ENCODE measurements at places on chromosomes 6 and 20.

DNA sequence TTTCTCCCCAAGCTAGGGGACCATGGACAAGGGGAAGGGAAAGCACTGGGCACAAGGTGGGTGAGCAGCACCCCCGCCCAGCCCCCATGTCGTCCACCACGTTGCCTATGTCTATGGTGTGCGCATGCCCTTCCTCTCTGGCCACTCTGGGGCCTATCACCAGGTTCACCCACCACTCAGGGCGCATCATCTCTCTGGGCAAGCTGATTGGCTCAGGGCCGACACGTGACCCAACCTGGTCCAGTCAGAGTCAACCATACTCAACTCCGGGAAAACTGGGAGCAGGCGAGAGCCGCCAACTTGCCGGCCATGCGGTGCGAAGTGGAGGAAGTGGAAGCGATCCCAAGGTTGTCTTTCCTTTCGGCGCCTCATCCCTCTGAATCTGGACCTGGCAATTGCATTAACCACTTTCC is 25.9 kb downstream of the ACSS1 start:
- no peak for DNase-seq

DNA sequence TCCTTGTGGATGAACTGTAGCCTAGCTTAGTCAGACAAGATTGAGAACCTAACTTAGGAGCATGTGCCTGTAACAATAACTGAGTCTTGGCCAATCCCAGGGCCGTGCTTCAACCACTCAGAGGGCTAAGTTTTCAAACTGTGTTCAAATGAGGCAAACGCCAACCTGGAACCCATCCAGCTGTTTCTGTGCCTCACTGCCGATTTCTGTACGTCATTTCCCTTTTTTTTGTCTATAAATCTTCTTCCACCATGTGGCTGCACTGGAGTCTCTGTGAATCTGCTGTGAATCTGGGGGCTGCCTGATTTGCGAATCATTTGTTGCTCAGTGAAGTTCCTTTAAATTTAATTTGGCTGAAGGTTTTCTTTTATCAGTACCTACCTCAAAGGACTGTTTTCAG is 115.0 kb upstream of the CHD6 start:
- DNase-seq: no peak

DNA sequence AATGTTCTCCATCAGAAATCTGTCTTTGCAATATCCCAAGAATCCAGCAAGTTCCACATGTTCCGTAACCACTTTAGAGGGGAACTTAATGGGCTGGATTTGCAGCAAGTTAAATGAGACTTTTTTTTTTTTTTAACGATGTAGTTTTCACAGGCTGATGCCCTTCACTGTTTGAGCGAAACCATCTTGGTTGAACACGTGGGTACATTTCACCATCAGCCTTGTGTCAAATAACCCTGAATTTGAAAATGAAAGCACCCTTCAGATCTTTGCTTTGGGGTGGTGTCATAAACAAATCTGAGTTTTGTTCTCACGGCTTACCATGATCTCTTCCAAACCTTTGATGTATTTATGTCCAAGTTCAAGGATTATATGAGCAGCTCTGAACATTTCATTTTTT is 73.7 kb upstream of the EXOC2 start:
- DNase-seq: no peak

- DNase-seq: no peak
Measured at GRCh38 chr6:72741083-72741482, 119.2 kb downstream of the KCNQ5 start.

GRCh38 chr6:10128721-10129120 is 286.2 kb downstream of the TFAP2A start:
- DNase-seq: no peak

- DNase-seq: no peak
Measured at GRCh38 chr6:74713941-74714340, 491.9 kb downstream of the COL12A1 start.

DNA sequence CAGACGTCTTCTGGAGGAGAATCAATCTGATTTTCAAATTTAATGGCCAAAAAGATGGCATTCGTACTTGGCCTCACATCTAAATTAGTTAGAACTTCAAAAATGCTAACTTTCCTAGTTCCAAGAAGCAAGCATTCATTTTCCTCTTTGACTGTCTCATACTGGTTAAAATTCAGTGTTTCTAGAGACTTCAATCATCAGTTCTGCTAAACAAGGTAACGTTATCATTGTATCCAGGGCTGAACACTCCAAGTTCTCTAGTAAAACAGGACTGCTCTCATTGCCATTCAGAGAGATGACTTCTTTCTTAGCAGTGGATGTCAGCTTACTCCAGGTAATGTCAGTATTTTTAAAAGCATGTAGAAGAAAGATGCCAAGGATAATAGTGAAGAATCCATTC is 34.6 kb upstream of the ENTPD6 start:
- DNase-seq: no peak

DNA sequence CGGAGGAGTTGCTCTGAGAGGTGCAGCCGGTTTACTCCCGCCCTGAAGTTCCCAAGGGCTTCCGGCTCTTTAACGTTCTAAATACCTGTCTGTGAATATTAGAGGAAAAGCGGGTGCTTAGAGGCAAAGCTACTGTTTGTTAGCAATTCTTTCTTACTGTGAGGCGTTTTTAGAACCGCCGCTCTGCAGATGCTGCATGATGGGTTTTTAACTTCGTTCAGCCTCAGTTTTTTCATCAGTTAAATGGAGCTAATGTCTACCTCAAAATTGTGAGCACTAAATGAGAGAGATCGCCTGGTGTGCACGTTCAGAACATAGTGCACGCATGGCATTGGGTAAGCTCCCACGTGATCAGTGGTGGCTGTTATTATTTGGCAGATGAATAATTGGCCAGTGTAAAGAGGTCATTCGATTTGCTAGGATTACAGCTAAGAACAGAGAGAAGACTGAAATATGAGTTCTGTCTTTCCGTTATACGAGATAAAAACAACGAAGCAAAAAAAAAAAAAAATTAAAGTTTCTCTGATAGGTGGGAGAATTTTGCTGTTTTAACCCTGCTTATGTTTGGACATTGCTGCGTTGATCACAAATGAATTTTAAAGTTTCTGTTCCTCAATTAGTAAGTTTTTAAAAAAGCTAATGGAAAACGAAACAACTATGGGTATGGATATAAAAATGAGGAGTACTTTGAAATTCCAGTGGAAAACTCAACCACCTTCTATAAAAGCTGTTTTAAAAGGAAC is 660 bp upstream of the TFB1M start:
- no peak for DNase-seq

DNA sequence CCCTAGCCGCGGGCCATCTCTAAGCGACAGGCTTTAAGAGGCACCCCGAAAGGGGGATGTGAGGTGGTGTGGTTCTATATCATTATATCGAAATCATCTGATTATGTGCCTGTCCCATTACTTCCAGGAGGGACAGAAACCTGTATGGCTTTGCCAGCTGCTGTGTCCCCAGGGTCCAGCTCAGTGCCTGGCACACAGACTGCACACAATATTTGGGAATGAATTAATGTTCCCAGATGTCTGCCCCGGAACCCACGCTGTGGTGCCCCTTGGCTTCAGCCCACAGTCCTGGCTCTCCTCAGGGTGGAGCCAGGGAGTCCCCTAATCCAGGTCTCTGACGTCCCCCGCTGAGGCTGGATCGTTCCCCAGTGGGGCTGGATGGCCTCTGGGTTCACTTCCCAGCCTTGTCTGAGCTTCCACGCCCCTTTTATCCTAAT is 8.9 kb upstream of the AHCY start:
- no peak for DNase-seq

DNA sequence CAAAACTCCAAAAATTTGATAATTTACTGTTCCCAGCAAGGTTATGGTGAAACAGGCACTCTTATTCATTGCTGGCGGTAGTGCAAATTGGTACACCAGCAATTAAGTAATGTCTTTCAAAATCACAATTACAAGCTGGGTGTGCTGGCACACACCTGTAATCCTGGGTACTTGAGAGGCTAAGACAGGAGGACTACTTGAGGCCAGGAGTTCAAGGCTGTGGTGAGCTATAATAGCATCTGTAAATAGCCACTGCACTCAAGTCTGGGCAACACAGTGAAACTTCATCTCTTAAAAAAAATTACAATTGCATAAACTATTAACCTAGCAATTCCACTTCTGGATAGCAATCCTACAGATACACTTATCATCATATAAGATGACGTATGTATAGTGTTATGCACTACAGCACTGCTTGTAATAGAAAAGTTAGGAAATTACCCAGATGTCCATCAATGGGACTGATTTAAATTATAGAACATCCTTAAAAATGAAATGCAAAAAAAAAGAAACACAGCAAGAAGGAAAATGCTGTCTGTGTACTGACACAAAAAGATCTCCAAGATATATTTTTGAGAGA is 31.4 kb downstream of the NCOA6 start:
- DNase-seq: no peak

DNA sequence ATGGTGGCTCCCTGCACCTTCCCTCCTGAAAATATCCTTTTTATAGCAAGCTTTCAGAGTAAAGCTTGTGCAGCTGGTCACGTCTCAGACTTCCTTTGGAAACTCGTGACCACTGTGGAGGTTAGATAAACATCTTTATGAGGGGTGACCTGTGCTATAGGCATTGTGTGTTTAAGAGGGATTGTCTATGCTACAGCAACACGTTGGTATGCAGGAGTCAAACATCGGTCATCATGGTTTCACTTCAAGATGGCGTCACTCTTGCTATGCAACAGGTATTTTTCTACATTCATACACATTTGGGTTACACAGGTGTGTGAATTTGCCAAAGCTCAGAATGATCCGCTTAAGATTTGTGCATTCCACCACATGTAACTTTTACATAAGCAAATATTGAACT is 14.6 kb upstream of the BLCAP start:
- DNase-seq: no peak

- DNase-seq: peak; percentile 79
Measured at GRCh38 chr6:159693894-159694545, 979 bp upstream of the SOD2 start.

GRCh38 chr6:19845266-19846041 is 8.3 kb downstream of the ID4 start:
- DNase-seq: no peak

All from central memory CD4-positive, alpha-beta T cell (primary cell).